ENCODE measurements at places on chromosomes 13 and 19. TPM values are rescaled to one million over a fixed set of nuclear protein-coding genes. Genes with fewer than 3 reads are reported as not detected.

DNA sequence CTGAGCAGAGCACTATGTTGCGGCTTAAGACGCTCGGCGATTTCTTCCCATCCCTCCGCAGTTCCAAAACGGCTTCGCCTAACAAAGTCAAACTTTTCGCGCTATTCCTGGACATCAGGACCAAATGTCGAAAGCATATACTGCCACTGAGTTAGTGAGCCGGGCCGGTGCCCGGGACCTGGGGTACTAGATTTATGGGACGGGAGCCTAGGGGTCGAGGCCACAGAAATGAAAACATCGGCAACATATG is 699 bp downstream of the RCBTB2 start:
- H3K27me3 ChIP-seq: no peaks in the 10 kb centered on the region
- DNase-seq: no peak
- H3K4me3 ChIP-seq: peak overlapping the region; percentile 59
- peaks cover 3% of the 10 kb centered on the region for H3K4me1 ChIP-seq
- peak overlapping the region; percentile 99 for H3K27ac ChIP-seq
- no peaks in the 10 kb centered on the region for H3K36me3 ChIP-seq

DNA sequence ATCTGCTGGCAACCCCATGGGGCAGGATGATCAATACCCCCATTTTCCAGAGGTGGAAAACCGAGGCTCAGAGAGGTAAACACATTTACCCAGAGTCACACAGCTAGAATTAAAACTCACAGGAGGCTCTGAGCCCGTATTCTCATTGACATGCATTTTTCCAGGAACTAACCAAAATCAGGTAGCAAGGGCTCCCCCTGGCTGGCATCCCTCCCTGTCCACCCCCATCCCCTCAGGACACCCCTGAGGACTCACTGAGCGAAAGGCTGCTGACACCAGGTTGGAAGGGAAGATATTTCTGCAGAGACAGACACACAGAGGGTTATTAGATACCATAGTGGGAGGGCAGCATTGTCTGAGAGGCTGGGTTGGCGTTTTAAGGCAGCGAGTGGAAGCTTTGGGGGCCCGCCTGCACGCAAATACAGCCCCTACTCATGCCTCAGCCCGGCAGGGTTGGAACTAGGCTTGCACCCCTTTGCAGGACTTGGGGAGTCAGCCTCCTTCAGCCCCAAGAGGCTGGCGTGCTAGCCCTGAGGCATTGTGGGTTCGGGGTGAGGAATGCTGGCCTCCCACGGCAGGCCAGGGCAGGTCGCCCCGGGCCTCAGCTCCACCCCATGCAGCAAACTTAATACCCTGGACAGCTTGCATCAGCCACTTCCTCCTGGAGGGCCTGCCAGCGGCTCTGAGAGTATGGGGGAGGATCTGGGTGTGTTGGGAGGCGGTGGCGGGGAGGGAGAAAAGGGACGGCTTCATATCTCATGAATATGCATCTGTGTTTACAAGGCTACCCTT is 3.9 kb downstream of the SLC1A5 start:
- no peaks in the 10 kb centered on the region for H3K27me3 ChIP-seq
- H3K4me1 ChIP-seq: peaks cover 9% of the 10 kb centered on the region
- peak; percentile 30 for DNase-seq
- peak overlapping the region; percentile 9 for H3K4me3 ChIP-seq
- H3K36me3 ChIP-seq: peaks cover 7% of the 10 kb centered on the region

- no peaks in the 10 kb centered on the region for H3K36me3 ChIP-seq
- H3K4me3 ChIP-seq: no peak overlapping the region
- peak; percentile 10 for DNase-seq
Observed at GRCh38 chr13:30049692-30050091, 199.3 kb upstream of the UBL3 start.

DNA sequence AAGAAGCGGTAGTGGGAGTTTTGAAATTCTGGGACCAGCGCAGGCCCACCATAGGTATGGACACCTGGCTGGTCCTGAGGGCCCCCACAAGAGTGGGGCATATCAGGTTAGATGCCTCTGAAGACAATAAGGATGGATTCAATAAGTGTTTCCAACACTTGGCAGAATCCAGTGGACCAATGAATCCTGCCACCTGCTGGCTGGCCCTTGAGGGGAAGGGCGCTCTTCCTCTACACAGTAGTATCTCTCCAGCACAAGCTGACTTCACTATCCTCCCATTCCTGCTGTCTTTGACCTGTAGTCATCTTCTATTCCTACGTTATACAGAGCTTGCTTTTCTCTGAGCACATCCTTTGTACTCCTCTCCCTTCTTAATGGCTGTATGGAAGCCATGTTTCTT is 199.7 kb upstream of the TSHZ3 start:
- no peaks in the 10 kb centered on the region for H3K36me3 ChIP-seq
- H3K27ac ChIP-seq: no peak overlapping the region
- no peak overlapping the region for H3K4me3 ChIP-seq
- no peaks in the 10 kb centered on the region for H3K27me3 ChIP-seq

GRCh38 chr19:29467824-29468401 is 57.9 kb upstream of the VSTM2B start:
- H3K36me3 ChIP-seq: no peaks in the 10 kb centered on the region
- no peak overlapping the region for H3K4me3 ChIP-seq
- H3K27ac ChIP-seq: no peak overlapping the region
- DNase-seq: no peak
- H3K27me3 ChIP-seq: no peaks in the 10 kb centered on the region
- no peaks in the 10 kb centered on the region for H3K4me1 ChIP-seq

DNA sequence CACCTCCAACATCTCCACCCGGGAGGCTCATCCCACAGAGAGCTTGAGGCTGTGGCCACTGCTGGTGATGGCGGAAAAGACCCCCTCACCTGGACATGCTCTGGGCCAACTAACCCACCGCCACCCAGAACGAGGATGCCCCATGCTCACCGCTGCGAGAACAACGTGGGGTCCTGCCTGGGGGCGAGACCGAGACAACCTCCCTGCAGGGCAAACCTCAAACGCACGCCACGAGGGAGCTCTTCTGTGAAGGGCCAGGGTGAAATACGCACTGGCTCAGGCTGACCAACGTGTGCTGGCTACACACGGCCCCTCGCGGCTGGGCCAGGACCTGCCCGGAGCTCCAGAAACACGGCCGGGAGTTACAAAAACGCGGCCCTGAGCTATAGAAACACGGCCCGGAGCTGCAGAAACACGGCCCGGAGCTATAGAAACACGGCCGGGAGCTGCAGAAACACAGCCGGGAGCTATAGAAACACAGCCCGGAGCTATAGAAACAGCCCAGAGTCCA is 19.0 kb upstream of the PLPP2 start:
- no peaks in the 10 kb centered on the region for H3K4me1 ChIP-seq
- H3K27me3 ChIP-seq: no peaks in the 10 kb centered on the region
- peaks cover 29% of the 10 kb centered on the region for H3K36me3 ChIP-seq
- H3K4me3 ChIP-seq: peak overlapping the region; percentile 55

- no peak for DNase-seq
- no peak overlapping the region for H3K27ac ChIP-seq
- no peaks in the 10 kb centered on the region for H3K36me3 ChIP-seq
Observed at GRCh38 chr19:18551631-18552030, 6.0 kb upstream of the KXD1 start.

- H3K27me3 ChIP-seq: no peaks in the 10 kb centered on the region
- H3K36me3 ChIP-seq: no peaks in the 10 kb centered on the region
- H3K4me3 ChIP-seq: no peak overlapping the region
Observed at GRCh38 chr19:14772467-14772866, 5.9 kb downstream of the ADGRE2 start.

- H3K27ac ChIP-seq: no peak overlapping the region
- H3K27me3 ChIP-seq: peaks cover 72% of the 10 kb centered on the region
- no peak for DNase-seq
- no peaks in the 10 kb centered on the region for H3K4me1 ChIP-seq
- H3K36me3 ChIP-seq: no peaks in the 10 kb centered on the region
- no peak overlapping the region for H3K4me3 ChIP-seq
Observed at GRCh38 chr19:39197808-39198207, 1.0 kb downstream of the NCCRP1 start.

CHST8 gene
- total RNA-seq: 0.50 TPM

KANK3 gene
- 19.6 TPM for total RNA-seq

Measured in heart right ventricle (tissue), 16 donors.